Activated CD4-positive, alpha-beta memory T cell treated with anti-CD3 and anti-CD28 coated beads for 36 hours (primary cell): ENCODE measurements at places on chromosomes 2 and 18. TPM values are rescaled to one million over a fixed set of nuclear protein-coding genes. Genes with fewer than 3 reads are reported as not detected.

PLEKHB2 gene
- total RNA-seq = 50.0 TPM

TLX2 gene
- 0.52 TPM for total RNA-seq

FAM117B gene
- 5.9 TPM for total RNA-seq

AGXT gene
- total RNA-seq = not detected

TMEM87B gene
- total RNA-seq = 22.3 TPM

GREB1L gene
- not detected for total RNA-seq

SLC14A1 gene
- total RNA-seq = 0.80 TPM

EGR4 gene
- 0.24 TPM for total RNA-seq

ZNF521 gene
- total RNA-seq = not detected

ZBTB7C gene
- 0.05 TPM for total RNA-seq

APCDD1 gene
- total RNA-seq = not detected

DNAH7 gene
- total RNA-seq = 0.17 TPM

SAG gene
- total RNA-seq = 0.27 TPM

RNF125 gene
- 36.8 TPM for total RNA-seq

KCNE4 gene
- total RNA-seq = not detected

SPEG gene
- 1.7 TPM for total RNA-seq

DSG1 gene
- not detected for total RNA-seq

MAIP1 gene
- 29.3 TPM for total RNA-seq

PAIP2B gene
- total RNA-seq = 2.2 TPM

ACADL gene
- total RNA-seq = not detected

ACTR3 gene
- 668 TPM for total RNA-seq

COPS9 gene
- total RNA-seq = 85.2 TPM

PROKR1 gene
- not detected for total RNA-seq

HOXD13 gene
- total RNA-seq = not detected

SULT1C2 gene
- not detected for total RNA-seq

REEP1 gene
- 0.07 TPM for total RNA-seq

M1AP gene
- not detected for total RNA-seq

NT5C1B gene
- total RNA-seq = not detected

TXNDC2 gene
- not detected for total RNA-seq

FSHR gene
- total RNA-seq = not detected

HOXD12 gene
- total RNA-seq = not detected

MEP1B gene
- total RNA-seq = not detected

NTSR2 gene
- not detected for total RNA-seq

DHRS9 gene
- total RNA-seq = 5.4 TPM

MC5R gene
- not detected for total RNA-seq

SFTPB gene
- not detected for total RNA-seq

TFCP2L1 gene
- 0.29 TPM for total RNA-seq

CD8A gene
- total RNA-seq = 2.7 TPM

SLC5A7 gene
- total RNA-seq = not detected

IFIH1 gene
- total RNA-seq = 34.2 TPM

RUFY4 gene
- 1.8 TPM for total RNA-seq

LINC00305 gene
- total RNA-seq = not detected

KIAA2012 gene
- not detected for total RNA-seq

C2orf69 gene
- 18.9 TPM for total RNA-seq

EVX2 gene
- total RNA-seq = not detected

CYS1 gene
- 0.07 TPM for total RNA-seq

SCYGR4 gene
- total RNA-seq = not detected
